ENCODE measurements at places on chromosomes 11 and 22.

GRCh38 chr11:62139526-62140303 is 15.9 kb downstream of the INCENP start:
- no peak for DNase-seq

GRCh38 chr22:29821291-29822016 is 16.6 kb downstream of the ASCC2 start:
- DNase-seq: no peak

- no peak for DNase-seq
These were observed 32.1 kb upstream of the PCF11 start for GRCh38 chr11:83124636-83125424.

DNA sequence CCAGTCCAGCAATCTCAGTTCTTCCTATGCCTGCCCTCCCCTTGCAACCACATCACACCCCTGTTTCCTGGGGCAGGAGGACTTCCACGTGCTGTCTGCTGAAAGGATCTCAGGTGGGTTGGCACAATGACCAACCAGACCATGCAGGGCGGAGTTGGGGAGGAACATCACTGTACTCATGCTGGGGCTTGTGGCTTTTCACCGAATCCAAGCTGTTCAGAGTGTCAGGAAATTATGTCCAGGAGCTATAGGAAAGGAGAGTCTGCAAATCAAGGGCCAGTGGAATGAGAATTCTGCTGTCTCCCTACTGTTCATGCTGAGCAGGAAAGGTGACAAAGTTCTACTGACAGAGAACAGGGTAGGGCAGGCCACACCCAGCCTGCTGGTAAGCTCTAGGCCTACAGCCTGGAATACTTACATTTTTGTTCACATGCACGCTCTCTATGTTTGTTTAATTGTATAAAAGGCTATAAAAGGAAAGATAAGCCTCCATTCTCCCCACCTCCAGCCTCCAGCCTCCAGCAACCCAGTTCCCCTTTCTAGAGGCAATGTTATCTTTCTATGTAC is 1.7 kb upstream of the PLAAT2 start:
- DNase-seq: no peak

DNA sequence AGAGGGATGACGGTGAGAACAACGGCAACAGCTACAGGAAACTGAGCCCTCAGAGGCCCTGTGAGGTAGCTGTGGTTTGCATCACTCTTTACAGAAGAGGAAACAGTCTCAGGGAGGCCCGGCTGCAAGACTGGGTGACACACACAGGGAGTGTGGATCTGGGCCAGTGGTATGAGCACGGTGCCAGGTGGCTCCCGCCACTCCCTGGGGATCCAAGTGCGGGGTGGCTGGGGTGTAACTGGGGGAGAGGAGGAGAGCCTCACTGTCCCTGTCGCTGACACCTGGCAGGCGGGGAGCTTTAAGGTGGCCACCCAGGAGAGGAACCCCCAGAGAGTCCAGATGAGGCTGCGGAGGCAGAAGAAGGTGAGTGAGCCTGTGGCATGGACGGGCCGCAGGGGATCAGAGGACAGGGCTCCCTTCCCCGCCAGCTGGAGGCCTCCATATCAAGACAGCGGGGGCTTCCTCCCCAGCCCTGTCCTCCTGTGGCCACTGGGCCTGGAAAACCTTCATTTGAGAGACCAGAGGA is 5.6 kb downstream of the RGL4 start:
- no peak for DNase-seq

- DNase-seq: peak; percentile 81
These were observed at the start of gene GDPD5 for GRCh38 chr11:75525433-75526191. GDPD5 (minus strand) TSS chr11:75525941; CDS start chr11:75477735, 48,206 bp downstream.

GRCh38 chr11:110852921-110853490 is 140.8 kb upstream of the ARHGAP20 start:
- no peak for DNase-seq

DNA sequence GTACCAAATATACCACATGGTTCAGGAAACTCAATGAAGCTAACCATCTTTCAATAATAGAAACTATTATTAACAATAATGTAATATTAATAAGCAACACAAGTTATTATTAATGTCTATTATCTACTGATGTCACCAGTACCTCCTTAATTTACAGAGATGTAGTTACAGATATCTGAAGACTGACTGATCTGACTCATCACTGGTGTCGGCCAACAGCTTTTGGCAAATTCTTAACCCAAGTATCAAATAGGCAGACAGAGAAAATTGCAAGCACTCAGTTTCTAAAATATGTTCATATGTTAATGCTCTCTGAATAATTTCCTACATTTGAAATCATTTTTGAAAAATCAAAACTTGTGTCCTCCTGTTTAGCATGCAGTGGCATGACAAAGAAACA is 100.4 kb upstream of the DDI1 start:
- DNase-seq: no peak

GRCh38 chr11:129372609-129373488 is 2.8 kb upstream of the BARX2 start:
- DNase-seq: peak; percentile 42
